Tracheal epithelial cell (primary cell): ENCODE measurements at places on chromosomes 6 and 20. TPM values are rescaled to one million over a fixed set of nuclear protein-coding genes. Genes with fewer than 3 reads are reported as not detected.

The RBPJL gene
- not detected in 2 replicates for total RNA-seq

The ENPP4 gene
- total RNA-seq: 0.64 and 4.3 TPM in 2 replicates

The RNF182 gene
- 1.4 TPM in 1 of 2 replicates, not detected in the other for total RNA-seq

The SNAP25 gene
- not detected in 2 replicates for total RNA-seq

The SDCBP2 gene
- 48.7 and 80.4 TPM in 2 replicates for total RNA-seq

The NDUFAF5 gene
- 15.1 and 15.7 TPM in 2 replicates for total RNA-seq

The PRND gene
- under 0.01 TPM in 1 of 2 replicates, not detected in the other for total RNA-seq

The SNPH gene
- total RNA-seq: 2.6 and 3.4 TPM in 2 replicates

The RSPO3 gene
- not detected in 2 replicates for total RNA-seq

The CTCFL gene
- total RNA-seq: not detected in 2 replicates

The PIM1 gene
- 26.0 and 128 TPM in 2 replicates for total RNA-seq

The KCNB1 gene
- total RNA-seq: under 0.01 TPM in 1 of 2 replicates, not detected in the other

The APOM gene
- 0.96 and 1.3 TPM in 2 replicates for total RNA-seq

The STMND1 gene
- 0.24 TPM in 1 of 2 replicates, not detected in the other for total RNA-seq
